Motor neuron (in vitro differentiated cells): ENCODE measurements at places on chromosomes 5 and 9. TPM values are rescaled to one million over a fixed set of nuclear protein-coding genes. Genes with fewer than 3 reads are reported as not detected.
A peak's percentile ranks its signal among the peaks of the same experiment; 100 is the strongest.

GRCh38 chr9:8980496-8981013, 1181.0 kb upstream of the DMAC1 start:
- no peak for ATAC-seq

GRCh38 chr5:133531178-133531577, 81.2 kb downstream of the FSTL4 start:
- ATAC-seq, result peak; percentile 15

DNA sequence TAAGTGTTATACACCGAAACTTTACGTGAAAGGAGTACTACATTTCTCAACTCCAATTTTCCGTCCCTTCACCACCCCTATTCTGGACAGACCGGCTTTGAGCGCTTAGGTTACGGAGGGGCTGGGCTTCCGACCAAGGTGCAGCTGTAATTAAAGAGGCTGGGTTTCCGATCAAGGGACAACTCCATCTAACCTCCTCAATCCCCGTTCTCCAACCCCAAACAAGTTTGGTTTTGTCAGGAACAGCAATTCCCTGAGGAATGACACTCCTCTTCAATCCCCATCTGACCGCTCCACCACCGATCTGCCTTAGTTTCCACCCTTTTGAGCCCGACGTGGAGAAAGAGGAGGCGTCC, 577 bp downstream of the TUT7 start:
- ATAC-seq, result peak; percentile 2

GRCh38 chr5:173727839-173728778, 111.7 kb upstream of the BOD1 start:
- no peak for ATAC-seq

- no peak for ATAC-seq
Measured at GRCh38 chr5:103587185-103587748, 24.7 kb upstream of the NUDT12 start.

GRCh38 chr9:28317745-28318144, 744.5 kb upstream of the C9orf72 start:
- peak; percentile 78 for ATAC-seq

GRCh38 chr5:1776831-1777230, 22.8 kb downstream of the MRPL36 start:
- ATAC-seq, result no peak

- no peak for ATAC-seq
Measured at GRCh38 chr9:134054891-134055811, 12.7 kb downstream of the BRD3 start.

Gene S1PR3
- total RNA-seq, result 117 and 154 TPM in 2 replicates

Gene IFNK
- 1.6 TPM in 2 replicates for total RNA-seq

Gene HTR1A
- total RNA-seq, result 0.14 and 0.16 TPM in 2 replicates

Gene SLC9A3
- total RNA-seq, result 1.6 TPM in 2 replicates

Gene ABO
- total RNA-seq, result 0.11 and 0.15 TPM in 2 replicates
